Fibroblast of skin of left quadriceps (primary cell): ENCODE measurements at places on chromosomes 12 and 14.
A peak's percentile ranks its signal among the peaks of the same experiment; 100 is the strongest.

DNA sequence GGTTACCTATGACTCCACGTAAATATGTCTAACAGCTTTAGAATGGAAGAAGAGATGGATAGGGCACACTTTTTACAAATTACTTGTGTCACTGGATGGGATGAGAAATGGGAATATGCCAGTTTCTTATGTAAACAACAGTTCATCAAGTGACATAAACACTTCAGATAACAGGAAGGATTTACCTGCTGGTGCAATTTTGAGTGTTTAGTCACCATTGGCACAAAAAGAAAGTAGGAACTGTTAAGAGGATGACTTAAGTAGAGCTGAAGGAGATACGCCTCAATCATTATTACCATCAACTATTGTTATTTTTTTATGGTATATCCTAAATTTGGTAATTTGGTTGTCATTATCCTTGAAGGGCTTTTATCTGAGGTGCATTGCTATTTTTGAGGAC, 83.2 kb downstream of the RMST start:
- DNase-seq: no peak

- no peak for DNase-seq
Observed at GRCh38 chr12:22700106-22700505, 75.1 kb downstream of the ETNK1 start.

- no peak for DNase-seq
Observed at GRCh38 chr12:3770891-3771290, 18.0 kb upstream of the CRACR2A start.

GRCh38 chr12:41910578-41911320, 233.9 kb downstream of the GXYLT1 start:
- no peak for DNase-seq

- DNase-seq: no peak
Observed at GRCh38 chr12:42270596-42270995, 32.5 kb upstream of the YAF2 start.

GRCh38 chr12:57092529-57092862, 3.6 kb downstream of the NAB2 start:
- no peak for DNase-seq

DNA sequence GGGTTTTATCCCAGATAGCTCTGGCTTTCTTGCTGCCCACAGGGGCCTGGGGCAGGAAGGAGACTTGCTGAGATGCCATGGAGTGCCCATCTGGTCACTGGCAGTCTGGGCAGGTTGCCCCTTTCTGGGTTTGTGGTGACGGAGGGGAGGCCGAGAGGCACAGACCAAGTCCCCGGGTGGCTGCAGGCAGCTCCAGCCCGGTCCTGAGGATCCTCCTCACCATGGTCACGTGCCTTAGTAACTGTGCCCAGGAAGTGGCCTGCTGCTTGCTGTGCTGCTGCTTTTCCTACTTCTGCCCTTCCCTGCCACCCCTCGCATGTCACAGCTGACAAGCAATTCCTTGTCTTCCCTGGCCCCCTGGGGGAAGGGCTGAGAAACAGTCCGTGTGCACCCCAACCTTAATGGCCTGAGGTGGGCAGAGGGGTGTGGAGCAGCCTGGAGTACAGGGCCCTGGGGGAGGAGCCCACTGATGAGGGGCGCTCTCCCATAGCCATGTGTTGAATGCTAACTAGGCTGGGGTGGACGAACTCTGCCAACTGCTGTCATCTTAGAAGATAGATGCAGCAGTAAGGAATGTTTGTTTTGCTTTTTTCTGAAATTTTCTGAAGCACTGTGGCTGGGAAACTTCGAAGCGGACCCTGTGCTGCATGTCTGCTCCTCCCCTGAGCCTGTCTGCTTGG, 54.9 kb upstream of the SRSF5 start:
- DNase-seq: no peak

DNA sequence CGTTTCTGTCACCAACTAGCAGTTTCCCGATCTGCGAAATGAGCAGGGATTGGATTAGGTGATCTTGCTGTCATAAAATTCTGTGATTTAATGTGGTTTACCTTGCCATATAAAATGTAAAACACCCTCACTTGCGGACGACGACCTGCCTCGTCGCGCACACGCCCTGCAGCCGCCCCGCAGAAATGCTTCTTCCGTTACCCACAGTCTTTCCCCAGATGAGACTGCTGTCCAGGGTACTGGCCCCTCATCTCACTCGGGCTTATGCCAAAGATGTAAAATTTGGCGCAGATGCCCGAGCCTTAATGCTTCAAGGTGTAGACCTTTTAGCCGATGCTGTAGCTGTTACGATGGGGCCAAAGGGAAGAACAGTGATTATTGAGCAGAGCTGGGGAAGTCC, 17.7 kb upstream of the FOXJ2 start:
- DNase-seq: no peak

DNA sequence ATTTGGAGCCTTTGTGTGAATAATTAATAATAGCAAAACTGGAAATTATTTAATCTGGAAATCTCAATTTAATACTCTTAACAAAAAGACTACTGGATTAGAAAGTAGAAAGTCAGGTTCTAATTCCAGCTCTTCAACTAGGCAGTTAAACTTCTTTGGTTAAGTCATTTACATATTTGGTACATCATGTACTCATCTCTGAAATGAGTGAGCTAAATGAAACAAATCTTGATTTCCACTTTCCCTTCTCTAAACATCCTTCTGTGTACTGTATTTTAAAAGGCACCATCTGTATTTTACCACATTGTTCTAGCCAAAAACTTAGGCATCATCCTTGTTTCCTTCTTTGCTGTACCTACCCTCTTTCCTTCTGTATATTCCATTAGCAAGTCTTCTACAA, 26.9 kb downstream of the CRADD start:
- no peak for DNase-seq

DNA sequence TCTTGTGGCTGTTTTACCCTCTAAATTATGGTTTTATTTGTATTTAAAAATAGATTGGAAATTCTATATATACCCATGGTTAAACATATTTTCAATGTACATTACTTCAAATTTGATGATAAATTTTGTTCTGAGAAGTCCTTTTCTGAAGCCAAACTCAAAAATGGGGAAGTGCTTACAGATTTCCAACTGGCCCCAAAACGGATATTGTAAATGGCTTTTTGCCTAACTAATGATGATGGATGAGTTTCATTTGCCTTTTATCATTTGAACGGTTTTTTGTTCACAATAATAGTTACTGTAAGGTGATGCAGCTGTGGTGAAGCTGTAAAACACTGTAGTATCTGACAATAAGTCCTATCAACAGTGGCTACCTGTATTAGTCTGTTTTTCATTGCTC, 136.9 kb downstream of the FUT8 start:
- no peak for DNase-seq

GRCh38 chr12:118220702-118221101, 84.8 kb downstream of the PEBP1 start:
- no peak for DNase-seq

- DNase-seq: peak; percentile 11
Observed at GRCh38 chr12:85179680-85180270, 100.2 kb upstream of the ALX1 start.

DNA sequence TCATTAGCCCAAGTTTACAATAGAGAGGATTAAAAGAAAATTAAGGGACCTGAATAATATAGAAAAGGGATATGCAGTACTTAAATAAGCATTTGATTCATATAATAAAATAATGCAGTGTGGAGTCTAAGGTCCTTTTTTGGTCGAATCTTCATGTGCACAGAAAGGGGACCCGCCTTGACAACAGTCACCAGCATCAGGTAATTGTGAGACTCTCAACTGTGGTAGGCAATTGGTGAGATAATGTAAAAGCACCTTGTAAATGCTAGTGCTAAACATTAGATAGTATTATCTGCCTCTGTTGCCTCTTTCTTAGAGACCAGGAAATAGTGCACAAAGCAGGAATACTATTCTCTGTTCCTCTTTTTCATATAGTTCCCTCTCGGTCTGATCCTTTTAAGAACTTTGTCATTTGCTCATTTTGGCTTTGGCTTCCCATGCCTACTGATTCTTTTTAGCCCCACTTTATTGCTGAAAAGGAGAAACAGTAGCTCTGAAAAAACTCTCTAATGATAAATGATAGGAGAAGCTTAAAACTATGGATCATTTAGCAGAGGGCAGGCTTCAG, 17.5 kb downstream of the CHPT1 start:
- DNase-seq: no peak

DNA sequence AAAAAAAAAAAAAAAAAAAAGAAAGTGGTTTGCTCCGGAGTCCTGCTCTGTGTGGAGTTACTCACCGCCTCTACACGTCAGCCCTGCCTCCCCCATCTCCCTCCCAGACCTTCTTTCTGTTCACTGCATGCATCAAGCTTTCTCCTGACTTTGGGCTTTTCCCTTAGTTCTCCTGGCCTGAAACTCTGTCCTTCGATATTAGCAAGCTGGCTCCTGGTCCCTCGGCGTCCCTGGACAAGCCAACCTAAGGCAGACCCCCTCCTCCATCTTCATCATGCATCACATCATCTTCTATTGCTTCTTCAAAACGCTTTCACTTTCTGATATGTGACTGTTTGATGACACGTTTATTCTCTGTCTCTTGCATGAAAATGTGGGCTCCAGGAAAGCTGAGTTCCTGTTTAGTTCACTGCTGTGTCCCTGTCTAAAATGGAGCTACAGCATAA, 40.6 kb downstream of the SLC15A4 start:
- no peak for DNase-seq

DNA sequence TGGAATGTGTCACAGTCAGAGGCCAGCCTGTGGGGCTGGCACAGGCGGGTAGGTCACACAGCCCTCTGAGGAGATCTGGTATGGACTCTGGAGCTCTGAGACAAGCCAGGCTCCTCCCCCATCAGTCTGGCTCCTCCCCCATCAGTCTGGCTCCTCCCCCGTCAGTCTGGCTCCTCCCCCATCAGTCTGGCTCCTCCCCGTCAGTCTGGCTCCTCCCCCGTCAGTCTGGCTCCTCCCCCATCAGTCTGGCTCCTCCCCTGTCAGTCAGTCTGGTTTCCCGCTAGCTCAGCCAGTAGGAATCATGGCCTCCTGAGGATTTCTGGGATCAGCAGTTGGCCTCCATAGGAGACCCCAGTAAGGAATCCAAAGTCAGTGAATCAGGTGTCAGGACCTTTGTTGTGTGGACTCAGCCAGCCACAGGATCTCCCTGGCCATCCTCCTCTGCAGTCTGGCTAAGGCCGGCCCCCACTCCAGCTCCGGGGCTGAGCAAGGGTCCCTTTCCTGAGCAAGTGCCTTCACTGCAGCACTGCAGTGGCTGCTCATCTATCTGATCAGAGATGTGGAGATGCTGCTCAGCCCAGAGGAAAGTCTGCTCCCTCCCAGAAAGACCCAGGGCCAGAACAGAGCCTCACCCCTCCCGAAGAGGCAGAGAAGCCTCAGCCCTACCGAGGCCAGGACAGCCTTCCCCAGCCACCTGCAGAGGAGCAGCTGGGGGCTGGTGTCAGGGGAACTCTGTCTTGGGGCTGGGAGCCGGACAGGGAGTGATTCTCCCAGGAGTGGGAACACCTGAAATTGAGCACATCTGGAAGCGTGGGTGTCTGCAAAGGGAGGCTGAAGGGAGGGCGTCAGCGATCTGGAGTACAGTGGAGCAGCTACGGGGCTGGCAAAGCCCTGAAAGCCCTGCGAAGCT, 35.7 kb downstream of the IQSEC3 start:
- DNase-seq: no peak

- no peak for DNase-seq
Observed at GRCh38 chr14:85159726-85160125, 370.2 kb upstream of the FLRT2 start.

- no peak for DNase-seq
Observed at GRCh38 chr12:1665366-1665765, 25.5 kb upstream of the ADIPOR2 start.
